ENCODE measurements at places on chromosomes 12 and 14.

GRCh38 chr12:69284131-69284530 is 44.8 kb downstream of the CPSF6 start:
- peak; percentile 85 for DNase-seq

GRCh38 chr14:90551070-90551704 is 154.4 kb downstream of the CALM1 start:
- no peak for DNase-seq

- peak; percentile 89 for DNase-seq
Observed at GRCh38 chr12:12837025-12837812, 24.1 kb downstream of the DDX47 start.

- DNase-seq = no peak
Observed at GRCh38 chr12:8697120-8697475, 693 bp upstream of the RIMKLB start.

DNA sequence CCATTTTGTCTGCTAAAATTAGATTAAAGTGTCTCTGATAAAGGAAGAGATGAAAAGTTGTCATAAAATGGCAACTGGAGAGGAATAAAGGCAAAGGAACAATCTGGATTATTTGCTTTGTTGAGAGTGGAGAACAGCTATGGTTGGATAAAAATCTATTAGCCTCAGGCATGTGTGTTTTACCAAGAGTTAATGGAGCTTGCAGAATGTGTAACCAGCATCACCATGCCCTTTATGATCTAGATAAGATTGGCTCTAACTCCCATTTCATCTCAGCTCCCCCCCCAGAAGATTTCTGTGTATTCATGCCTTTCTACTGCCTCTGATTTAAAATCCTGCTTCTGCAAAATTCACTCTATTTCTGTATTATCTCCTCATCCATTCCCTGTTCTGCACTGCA is 93.8 kb downstream of the GALC start:
- no peak for DNase-seq

- DNase-seq = no peak
Observed at GRCh38 chr12:91490667-91491311, 308.2 kb upstream of the DCN start.

- DNase-seq = no peak
Observed at GRCh38 chr14:104690861-104691455, 1.5 kb downstream of the INF2 start.

- DNase-seq = no peak
Observed at GRCh38 chr12:25689996-25690501, 137.0 kb upstream of the LMNTD1 start.

DNA sequence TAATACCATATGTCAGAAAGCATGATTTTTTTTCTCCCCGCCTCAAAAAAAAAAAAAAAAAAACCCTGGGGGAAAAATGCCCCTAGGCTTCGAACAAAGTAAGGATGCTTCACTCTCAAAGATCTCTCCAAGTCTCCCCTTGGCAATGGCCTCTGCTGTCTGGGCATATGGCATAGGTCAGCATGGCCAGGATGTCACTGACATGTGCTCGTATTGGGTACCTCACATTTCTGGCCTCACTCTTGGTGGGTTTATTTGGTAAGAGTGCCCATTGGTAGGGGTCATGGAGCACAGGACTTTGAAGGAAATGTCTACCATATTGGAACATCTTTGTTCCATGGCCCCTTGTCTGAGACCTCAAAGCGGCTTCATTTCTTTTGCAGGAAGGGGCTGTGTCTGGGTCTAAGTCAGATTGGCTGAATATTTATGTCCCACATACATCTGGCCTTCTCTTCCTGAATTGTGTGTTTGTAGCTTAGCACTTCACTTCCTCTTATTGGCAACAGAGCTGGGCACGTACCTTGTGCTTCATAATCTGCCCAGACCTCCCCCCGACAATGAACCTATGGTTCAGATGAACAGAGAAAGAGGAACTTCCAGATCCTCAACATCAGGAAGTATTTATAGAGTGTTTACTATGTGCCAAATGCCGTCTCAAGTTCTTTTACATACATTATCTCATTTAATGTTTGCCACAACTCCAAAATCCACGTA is 36.3 kb upstream of the OAS1 start:
- peak; percentile 19 for DNase-seq

DNA sequence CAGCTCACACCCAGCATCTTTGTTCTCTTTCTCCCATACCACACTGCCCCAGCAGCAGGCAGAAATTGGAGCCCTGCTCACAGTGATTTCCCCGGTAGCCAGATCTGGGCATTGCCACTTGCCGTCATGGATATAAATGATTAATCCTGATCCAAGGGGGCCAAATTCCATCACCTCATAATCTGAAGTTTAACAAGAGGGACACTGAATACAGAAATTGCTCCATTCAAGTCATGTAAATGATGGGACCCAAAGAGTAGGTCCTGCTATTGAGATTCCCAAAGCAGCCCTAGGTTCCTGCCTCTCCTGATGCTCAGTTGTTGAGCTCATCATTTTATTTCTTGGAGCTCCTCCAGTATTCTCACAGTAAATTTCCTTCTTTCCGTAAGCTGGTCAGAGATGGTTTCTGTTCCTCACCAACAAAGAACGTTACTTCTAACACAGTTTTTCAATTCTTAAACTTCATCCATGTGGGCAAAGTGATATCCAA is 11.7 kb downstream of the ITPR2 start:
- no peak for DNase-seq

- DNase-seq = no peak
Observed at GRCh38 chr14:97499790-97500481, 702.8 kb downstream of the VRK1 start.

GRCh38 chr12:52096332-52097044 is 17.0 kb downstream of the SMIM41 start:
- no peak for DNase-seq

DNA sequence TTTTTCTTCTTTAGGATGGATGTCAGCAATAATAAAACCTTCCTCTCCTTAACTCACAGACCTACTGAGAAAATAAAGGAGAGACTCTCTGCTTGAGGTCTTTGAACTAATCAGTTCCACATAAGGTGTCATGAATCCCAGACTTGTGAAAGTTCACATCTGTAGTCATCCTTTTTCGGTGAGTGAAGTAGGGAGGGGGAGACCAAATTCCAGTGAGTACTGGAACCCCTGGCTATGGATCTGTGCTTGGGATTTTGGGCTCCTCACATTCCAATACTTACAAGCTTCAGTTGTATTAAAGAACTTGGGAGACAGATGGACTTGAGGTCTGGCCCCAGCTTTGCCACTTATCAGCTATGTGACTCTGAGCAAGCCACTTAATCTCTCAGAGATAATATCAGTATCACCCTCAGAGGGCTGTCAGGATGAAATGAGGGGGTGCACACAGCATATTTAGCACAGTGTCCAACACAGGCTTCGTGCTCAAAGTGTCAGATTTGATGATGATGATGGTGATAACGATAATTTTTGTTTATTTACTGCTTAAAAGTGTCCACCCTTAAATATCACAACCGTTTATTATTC is 34.8 kb upstream of the APPL2 start:
- DNase-seq = no peak

DNA sequence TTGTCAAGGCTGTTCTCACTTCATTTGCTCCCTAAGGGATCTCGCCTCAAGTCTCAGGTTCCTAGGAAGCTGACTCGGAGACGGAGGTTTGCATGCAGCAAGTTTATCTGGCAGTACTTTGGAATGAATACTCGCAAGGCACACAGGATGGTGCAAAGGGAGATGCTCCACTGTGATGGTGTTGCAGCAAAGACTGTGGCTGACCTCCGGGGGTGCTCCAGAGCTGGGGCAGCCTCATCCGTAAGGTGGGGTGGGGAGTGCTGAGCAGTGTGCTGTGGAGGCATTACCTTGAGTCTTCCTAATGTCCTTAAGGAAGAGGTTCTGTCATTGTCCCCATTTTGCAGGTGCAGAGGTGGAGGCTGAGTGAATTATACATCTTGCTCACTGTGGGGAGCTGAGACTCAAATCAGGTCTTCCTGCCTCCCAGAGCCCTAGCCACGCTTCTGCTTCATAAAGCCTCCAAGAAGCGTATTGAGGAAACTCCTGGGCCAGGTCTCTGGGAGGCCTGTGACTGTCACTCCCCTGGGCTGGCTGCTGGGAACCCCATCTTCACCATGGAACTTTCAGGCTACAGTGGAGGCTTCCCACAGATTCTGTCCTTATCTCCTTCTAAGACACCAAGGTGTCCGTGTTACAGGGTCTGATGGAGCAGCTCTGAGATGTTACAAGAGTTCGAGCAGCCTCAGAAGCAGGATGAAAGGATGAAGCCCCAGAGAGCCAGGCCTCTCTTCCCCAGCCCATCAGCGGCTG is 39.5 kb downstream of the GALNT16 start:
- DNase-seq = no peak

- no peak for DNase-seq
Observed at GRCh38 chr14:71498212-71498611, 434.0 kb upstream of the RGS6 start.

DNA sequence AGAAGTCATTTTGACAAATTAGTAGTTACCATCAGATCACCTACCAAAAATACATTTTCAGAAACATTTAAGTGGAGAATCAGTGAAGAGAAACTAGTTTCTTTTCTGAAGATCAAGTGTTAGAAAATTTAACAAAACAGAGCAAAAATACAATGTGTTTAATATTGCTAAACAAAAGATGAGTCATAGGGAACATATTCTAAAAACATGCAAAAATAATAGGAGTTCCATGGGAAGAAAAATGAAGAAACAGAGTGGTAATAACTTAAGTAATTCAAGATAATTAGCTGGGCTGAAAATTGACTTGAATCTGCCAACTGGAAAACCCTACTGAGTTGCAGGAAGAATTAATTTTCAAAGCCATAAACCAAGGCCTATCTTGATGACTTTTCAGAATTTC is 111.5 kb upstream of the KITLG start:
- no peak for DNase-seq

GRCh38 chr14:64973026-64973442 is 898 bp upstream of the RAB15 start:
- DNase-seq = no peak

GRCh38 chr14:32339188-32339587 is 10.1 kb downstream of the AKAP6 start:
- no peak for DNase-seq

DNA sequence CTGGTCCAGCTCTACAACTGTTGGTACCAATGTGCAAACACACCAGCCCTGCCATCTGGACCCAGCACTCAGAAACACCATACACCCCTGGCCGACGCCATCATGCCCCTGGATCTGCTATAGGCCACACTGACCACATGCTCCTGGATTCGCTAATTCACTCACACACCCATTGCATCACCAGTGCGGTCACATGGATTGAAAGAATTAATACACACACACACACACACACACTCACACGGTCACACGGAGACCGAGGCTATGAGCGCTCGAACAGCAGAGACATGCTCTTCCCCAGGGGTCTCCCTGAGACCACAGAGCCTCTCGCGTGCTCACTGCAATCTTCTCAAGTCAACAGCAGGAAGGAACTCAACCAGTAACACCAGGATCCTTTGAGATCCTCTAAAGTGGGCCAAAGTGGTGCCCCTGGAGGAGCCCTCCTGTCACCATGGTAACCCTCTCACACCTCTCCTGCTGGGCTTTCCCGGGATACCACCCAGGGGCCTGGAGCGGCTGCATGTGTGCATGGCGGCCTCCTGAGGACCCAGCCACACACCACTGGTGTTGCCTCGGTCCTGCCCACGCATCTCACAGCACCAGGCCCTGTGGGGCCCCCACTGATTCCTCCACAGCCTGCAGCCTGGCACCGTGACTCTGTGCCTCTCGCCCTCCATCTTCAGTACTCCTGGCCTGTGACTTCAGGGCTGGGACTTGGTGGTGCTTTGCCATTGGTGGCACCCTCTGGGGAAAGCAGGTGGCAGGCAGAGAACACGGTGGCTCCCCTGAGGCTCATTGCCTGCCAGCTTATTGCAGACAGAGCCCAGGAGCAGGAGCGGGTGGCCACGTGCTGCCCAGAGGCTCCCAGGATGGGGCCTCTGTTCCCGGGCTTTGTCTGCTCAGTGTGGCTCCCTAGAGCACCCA is 15.1 kb downstream of the LRTM2 start:
- no peak for DNase-seq

DNA sequence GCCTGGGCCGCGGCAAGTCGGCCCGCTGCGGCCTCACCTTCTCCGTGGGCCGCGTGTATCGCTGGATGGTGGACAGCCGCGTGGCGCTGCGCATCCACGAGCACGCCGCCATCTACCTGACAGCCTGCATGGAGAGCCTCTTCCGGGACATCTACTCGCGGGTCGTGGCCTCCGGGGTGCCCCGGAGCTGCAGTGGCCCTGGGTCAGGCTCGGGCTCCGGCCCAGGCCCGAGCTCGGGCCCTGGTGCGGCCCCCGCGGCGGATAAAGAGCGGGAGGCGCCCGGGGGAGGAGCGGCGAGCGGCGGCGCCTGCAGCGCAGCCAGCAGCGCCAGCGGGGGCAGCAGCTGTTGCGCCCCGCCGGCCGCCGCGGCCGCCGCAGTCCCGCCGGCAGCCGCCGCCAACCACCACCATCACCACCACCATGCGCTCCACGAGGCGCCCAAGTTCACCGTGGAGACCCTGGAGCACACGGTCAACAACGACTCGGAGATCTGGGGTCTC is 226.2 kb upstream of the CRY1 start:
- DNase-seq = no peak

GRCh38 chr14:64954491-64955240 is 12.1 kb upstream of the GPX2 start:
- no peak for DNase-seq

DNA sequence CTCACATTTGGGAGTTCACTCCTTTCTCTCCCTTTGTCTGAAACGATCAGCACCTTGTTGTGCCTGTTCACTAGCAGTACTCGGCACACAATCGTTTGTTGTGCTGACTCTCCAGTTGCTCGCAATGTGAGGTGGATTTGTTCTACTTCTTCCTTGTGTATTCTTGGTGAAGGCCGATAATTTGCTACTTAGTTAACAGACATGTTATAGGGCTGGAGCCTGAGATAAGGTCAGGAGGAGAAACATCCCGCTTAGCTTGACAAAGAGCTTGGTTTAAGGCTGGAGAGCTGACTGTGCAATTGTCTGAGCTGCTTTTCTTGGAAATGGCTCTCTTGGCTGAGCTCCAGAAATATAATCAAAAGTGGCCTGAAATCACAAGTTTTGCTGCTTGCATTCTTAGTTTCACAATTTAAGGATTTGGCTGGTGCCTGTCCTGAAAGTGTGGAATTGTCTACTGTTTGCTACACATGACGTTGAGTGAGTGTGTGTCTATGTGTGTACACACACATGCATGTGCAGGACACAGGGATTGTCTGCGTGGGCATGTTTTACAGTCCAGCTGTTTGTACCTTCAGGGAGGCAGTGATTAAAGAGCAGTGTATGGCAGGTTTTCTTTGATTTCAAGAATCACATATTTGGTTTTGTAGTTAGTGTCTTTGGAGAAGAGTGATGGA is 77.7 kb downstream of the ARF6 start:
- DNase-seq = no peak
